SIG-M5 (cell line): ENCODE measurements at places on chromosomes 12 and 14.

DNA sequence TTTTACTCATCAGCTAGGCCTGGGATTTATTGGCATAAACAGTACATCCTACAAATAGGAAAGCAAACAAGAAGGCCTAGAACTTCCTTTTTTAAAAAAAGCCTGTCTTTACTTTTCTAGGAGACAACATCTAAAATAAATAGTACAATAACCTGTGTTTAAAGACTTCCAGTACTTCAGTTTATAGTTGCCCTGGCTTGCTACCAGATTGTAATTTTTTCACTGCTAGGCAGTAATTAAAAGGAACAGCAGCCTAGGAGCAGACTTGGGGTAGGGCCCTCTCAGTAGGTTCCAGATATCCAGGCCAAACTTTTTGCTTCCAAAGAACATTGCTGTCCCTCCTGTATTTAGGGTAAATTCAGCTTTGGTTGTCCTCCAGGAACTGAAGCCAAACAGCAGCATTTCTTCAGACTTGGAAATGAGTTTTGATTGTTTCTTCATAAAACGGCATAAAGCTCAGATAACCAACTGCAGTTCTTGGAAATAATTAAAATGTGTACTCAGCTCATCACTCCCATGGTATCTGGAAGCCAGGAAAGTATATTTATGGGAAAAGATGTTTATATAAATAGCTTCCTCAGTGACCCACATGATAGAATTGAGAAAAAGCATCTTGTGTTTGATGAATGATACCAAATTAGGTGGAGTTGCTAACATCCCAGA lies 61.7 kb downstream of the PPP1R36 start:
- DNase-seq = no peak

DNA sequence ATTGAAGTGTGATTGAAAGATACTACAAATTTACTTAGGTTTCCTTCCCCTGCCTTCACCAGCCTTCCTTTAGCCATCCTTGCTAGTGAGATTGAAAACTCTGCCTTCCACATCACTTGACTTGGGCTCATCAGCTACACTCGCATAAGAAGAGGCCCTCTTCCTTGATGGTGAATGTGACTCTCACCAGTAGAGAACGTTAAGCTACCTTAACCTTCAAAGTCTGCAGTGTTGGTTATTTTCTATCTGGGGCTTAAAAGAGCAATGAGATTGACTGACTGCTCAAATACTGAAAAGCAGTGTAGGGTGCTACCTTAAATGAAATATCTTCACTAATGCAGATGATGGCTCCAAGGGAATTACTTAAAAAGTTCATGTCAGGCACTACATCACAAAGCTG lies 271.8 kb downstream of the EGLN3 start:
- no peak for DNase-seq

DNA sequence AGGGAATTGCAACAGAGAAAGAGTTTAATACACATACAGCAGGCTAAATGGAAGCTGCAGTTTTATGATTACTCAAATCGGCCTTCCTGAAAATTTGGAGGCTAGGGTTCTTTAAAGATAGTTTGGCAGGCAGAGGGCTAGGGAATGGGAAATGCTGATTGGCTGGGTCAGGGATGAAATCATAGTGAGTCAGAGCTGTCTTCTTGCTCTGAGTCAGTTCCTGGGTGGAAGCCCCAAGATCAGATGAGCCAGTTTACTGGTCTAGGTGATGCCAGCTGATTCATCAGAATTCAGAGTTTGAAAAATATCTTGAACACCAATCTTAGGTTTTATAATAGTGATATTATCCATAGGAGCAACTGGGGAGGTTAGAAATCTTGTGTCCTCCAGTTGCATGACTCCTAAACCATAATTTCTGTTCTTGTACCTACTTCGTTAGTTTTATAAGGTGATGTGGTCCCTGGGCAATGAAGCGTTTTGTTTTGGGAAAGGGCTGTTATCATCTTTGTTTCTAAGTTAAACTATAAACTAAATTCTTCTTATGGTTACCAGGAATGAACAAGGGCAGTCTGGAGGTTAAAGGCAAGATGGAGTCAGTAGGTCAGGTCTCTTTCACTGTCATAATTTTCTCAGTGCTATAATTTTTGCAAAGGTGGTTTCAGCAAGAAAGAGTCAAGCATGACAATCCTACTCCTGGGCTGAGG lies 257.8 kb upstream of the CCDC196 start:
- DNase-seq = no peak

DNA sequence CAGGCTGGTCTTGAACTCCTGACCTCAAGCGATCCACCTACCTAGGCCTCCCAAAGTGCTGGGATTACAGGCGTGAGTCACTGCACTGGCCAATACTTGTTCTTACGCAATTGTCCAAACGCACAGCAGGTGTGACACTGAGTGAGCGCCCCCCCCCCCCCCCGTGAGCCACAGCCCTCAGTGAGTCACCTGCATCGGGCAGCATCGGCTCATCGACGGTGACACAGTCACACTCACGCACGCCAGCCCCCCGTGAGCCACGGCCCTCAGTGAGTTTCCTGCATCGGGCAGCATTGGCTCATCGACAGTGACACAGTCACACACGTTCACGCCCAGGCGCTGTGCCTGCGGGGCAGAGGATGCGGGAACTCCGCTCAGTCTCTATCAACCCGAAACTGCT lies 42.5 kb downstream of the GALNT9 start:
- DNase-seq = no peak

GRCh38 chr14:104101651-104102281 lies 16.3 kb downstream of the ASPG start:
- DNase-seq = no peak

DNA sequence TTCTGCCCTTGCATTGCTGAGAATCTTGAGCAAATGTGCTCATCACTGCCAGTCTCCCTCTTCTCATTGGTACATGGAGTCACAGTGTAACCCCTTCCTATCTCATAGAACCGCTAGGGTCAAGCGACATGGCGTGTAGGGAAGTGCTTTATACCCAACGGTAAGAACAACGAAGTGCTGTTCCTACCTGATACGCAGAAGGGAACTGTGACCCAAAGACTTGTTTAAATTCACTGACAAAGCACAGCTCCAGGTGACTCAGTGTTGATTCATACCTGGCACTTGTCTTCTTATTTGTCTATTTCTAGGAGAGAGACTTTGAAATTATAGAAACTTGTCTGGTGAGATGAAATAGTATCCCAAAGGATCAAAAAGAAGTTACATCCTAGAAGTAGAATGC lies 53.7 kb downstream of the FBXL14 start:
- no peak for DNase-seq

DNA sequence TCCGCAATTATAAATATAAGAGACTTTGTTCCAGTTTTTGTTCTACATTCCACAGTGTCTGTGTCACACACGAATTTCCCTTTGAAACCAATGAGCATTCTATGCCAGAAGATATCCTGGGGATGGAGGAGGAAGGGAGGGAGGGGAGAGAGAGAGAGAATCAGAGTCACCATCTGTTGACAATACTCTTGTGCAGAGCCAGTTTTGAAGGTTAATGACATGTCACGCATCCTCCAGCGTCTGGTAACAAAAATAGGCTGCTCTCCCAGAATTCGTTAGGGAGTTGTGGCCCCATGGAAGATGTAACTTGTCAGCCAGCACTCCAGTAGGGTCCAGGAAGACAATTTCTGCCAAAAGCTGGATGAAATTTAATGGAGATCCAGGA lies 213.5 kb upstream of the KRR1 start:
- no peak for DNase-seq

DNA sequence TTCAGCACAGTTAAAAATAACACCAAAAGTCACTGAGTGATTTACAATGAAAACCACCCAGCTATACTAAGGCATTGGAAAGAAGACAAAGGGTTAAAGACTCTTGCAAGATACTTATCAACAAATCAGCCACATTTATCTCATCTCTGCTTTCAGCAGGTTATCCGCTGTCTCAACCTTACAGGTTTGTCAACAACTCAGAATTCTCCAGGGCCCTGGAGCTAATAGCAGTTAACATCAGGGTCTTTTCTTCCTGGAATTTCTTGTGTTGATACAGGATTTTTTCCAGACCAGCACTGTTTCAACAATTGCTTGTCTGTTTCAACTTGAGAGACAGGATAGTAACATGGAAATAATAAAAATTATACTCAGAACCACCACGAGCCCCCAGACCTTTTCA lies 3.5 kb downstream of the PKP2 start:
- DNase-seq = no peak

DNA sequence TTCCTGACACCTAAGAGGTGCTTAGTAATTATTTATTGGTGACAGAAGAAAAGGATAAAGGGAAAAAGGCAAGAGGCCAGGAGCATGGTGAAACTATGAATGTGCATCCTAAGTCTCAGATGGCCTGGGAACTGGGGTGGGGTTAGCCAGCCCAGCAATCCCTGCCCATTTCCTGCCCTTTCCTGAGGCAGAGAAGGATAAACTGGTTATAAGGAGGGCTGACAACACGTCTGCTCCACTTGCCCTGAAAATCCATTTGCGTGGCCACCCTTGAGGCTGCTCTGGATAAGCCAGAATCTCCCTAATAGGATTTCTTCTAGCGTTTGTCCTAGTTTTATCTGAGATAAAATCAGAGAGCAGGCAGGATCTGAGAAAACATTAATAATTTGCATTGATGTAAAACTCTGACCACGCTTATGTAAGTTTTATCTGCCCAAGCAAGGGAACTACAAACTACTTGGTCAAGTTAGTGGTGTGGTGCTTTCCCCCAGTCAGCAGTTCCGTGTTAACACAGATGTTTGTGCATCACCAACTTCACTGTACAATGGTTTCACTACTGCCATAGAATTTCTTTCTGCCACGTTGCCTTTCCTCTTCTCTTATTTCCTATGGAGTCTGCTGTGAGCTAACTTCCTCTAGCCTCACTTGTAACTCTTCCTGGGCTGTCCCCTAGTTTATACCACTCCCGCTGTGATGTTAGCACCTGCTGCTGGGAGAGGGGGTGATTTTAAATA lies 392.7 kb downstream of the RPS29 start:
- DNase-seq = no peak

GRCh38 chr14:50967790-50968189 lies 23.5 kb upstream of the PYGL start:
- no peak for DNase-seq

GRCh38 chr14:102326583-102326982 lies 7.0 kb downstream of the ZNF839 start:
- no peak for DNase-seq

GRCh38 chr14:64841121-64841651 lies 38.5 kb downstream of the SPTB start:
- DNase-seq = no peak

DNA sequence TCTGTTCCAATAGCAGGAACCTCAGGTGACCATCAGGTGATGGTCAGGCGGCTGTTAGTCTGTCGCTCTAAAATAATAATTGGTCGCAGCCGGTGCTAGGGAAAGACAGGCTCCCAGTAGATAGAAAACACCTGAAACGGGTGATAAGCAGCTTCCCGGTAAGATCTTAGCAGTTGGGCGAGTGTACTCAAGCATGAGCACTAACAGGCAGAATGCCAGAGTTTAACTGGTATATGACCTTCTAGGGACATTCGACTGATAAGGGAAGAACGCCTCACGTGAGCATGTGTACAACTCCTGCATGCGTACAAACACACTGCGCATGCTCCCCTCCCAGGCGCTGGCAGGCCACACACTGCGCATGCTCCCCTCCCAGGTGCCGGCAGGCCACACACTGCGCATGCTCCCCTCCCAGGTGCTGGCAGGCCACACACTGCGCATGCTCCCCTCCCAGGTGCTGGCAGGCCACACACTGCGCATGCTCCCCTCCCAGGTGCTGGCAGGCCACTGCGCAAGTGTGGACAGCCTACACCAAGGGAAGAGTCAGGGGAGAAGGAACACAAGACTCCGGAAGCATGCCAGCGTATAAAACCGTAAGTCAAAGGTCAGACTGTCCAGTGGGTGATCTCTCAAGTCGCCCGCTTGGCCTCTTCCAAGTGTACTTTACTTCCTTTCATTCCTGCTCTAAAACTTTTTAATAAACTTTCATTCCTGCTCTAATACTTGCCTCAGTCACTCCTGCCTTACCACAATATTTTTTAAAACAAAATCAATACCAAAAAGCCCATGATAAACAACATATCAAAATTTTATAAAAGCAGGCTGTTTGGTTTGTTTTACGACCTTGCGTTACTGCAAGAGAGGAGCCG lies 24.5 kb downstream of the GPRC5D start:
- no peak for DNase-seq

GRCh38 chr12:31507966-31508365 lies 83.0 kb downstream of the DENND5B start:
- DNase-seq = no peak

DNA sequence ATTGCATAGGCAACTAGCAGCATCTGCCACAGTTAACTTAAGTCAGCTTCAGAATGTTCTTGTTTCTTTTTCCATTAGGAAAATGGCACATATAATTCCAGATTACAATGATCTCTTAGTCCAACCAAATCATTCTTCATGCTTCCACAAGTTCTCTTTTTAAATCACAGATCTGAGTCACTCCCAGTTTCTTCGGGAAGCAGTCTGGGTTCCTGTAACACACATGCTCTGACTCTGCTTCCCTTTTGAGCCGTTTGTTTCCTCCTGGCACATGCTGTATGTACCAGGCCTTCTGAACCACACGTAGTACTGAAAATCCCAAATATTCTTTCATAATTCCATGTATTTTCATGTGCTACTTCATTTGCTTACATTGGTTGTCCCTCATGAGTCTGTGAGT lies 388.8 kb upstream of the PDE3A start:
- no peak for DNase-seq

DNA sequence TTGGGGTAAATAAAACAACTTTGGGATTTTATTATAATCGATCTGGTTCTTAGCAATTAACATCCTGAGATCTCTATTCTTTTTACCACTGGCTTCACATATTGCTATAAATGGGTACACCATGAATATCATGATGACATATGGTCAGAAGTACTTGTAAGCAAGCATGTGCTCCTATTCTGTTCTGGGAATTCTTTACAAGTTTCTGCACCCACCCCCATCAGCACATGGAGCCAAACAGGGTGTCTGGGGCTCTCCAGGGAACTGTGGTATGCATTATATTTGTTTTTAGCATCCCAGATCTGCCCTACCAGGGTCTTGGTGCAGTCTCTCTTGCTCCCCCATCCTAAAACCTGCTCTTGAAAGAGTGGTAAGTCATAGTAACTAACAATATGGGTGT lies 31.3 kb downstream of the DMAC2L start:
- no peak for DNase-seq

GRCh38 chr12:117968826-117969659 lies at the start of gene KSR2:
Gene KSR2 (minus strand): TSS chr12:117968990. CDS start chr12:117968255, 735 bp downstream.
- no peak for DNase-seq

DNA sequence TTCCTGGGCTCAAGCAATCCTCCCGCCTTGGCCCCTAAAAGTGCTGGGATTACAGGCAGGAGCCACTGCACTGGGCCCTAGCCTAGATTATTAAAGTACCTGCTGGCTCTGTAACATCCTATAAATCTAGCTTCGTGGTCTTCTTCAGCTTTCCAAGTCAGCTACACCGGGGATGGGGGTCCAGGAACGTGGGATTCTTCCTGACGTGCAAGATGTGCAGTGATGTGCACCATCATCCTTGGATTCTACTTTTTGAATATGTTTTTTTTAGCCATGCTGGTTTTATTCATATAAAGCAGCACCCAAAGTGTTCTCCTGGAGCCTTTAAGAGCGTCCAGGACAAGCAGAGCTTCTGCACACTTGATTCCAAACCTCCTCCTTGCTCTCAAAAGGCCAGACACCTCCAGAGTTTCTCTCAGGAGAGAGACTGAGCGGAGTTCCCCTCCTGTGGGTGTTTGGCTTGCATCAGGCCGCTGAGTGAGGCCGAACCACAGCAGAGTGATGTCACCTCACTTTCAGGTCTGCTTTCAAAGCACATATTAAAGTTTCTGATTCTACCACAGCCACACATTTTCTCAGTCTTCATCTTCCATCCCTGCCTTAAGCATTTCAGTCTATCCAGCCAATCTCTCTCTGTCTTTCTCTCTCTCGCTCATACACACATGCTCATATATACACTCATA lies 33.4 kb downstream of the VCPKMT start:
- DNase-seq = no peak

- no peak for DNase-seq
These were observed 1.0 kb downstream of the NACA start for GRCh38 chr12:56723889-56724700.
